ENCODE measurements at places on chromosomes 11 and 22.

DNA sequence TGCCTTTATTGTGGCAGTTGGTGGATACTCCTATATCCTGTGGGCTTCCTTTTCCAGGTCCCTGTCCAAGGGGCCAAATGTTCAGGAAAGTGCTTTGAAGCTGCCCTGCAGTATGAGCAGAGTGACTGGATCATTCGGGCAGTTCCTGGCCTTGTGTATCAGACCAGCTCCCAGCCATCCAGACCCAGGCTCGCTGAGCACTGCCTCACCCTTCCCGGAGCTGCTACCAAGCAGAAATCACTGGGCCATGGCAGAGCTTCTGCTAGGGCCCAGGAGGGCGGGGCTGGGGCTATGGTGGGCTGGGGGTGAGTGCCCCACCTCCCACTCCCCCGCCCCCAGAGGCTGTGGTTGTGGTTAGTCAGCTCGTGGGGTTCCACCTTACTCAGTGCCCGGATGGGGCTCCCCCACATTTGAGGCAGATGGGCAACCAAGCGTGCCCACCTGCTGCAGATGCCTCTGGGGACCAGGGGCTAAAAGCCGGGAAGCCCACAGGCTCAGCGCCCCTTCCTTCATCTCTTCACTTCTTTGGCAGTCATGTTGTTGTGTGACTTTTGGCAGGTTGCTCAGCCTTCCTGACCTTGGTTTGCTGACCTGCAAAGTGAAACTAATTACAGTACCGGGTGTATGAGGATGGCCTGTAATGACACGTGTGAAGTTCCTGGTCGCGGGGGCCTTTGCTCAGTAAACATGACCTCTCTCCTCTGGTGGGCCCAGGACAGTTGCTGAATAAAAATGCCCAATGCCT, 2.1 kb upstream of the LRRC32 start:
- no peak for DNase-seq

- DNase-seq = no peak
Observed at GRCh38 chr11:62048100-62048499, 75.7 kb upstream of the INCENP start.

- DNase-seq = no peak
Observed at GRCh38 chr22:42217019-42217751, 53.3 kb downstream of the TCF20 start.

DNA sequence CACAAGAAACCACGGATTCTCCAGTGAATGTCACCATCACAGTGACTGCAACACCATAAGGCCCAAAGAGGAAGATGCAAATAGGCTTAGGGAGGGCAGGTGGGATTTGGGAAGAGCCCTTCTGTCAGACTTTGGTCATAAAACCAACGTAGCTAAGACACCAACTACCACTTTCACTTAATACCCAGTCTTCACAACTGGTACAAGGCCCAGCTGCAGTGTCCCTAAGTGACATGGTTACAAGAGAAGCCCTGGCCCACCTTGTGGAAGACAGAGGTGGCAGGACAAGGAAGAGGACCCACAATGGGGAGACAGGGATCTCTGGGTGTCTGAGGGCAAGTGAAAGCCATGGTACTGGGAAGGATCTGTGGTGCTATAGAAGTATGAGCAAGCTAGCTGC, 10.0 kb downstream of the VSIG10L2 start:
- no peak for DNase-seq

GRCh38 chr11:106420048-106420665, 342.7 kb downstream of the AASDHPPT start:
- DNase-seq = no peak

DNA sequence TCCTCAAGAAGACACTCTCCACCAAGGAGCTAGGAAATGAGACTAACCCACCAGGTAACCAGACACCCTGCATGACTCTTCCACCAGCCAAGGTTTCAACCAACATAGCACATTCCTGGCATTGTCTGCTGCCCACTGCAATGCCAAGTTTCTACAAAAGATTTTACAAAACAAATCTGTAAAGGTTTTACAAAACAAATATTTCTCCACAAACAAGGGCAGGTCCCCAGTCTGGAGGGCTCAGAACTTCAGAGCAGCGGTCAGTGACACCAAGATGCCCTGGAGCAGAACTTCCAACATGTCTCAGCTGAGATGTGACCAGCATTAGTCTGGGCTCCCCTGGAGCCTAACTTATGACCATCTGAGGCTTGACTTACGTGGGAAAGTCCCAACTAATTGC, 14.0 kb downstream of the GALNT18 start:
- DNase-seq = no peak

DNA sequence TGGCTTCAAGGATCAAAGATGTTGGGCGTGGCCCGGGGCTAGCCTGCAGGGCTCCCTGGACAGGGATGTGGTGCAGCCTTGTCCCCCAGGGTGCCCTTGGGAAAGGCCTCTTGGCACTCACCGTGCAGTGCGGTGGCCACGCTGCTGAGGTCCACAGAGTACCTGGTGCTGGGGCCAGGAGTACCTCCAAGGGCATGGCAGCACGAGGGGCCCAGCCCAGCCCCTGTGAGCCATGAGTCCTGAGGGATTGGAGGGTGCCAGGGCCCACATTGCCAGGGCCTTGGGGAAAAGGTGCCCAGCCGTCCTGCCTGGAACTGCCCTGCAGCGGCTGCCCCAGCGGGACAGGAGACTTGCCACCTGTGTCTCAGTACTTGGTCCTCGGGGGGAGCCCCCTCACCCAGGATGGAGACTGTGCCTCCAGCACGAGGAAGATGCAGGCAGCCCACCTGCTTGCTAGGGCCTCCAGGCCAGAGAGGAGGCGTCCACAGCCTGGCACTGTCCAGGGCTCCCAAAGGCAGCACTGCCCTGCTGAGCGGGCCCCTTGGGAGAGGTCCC, 44.2 kb downstream of the GRAMD4 start:
- DNase-seq = no peak

DNA sequence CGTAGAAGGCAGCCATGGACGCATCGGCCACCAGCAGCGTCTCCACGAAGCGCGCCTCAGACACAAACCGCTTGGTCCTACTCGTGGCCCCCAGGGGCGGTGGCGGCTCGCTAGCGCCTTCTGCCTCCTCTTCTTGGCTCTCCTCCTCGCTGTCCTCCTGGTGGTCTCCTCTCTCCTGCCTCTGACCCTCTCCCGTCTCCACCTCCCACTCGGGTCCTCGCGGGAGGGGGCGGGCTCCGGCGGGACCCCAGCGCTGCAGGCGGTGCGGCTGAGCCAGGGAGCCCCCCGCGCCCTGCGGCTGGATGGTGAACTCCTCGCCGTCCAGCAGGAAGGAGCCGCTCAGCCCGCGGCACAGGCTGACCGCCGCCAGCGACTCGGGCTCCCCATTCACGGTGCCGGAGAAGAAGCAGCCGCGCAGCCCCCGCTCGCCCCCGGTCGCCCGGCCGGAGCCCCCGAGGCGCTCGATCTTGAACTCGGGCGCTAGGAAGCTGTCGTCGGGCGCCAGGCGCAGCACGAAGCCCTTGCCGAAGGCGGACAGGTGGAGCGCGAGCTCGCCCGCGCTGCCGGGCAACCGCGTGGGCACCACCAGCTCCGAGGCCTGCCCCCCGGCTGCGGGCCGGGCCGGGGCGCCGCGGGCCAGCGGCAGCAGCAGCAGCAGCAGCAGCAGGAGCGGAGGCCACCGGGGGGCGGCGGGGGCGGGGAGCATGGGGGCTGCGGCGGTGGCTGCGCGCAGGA, 661 bp downstream of the ADAMTS8 start:
- DNase-seq = no peak

- no peak for DNase-seq
Observed at GRCh38 chr11:20654038-20654437, 15.3 kb upstream of the NELL1 start.

- no peak for DNase-seq
Observed at GRCh38 chr11:33151399-33151798, 9.9 kb downstream of the CSTF3 start.

DNA sequence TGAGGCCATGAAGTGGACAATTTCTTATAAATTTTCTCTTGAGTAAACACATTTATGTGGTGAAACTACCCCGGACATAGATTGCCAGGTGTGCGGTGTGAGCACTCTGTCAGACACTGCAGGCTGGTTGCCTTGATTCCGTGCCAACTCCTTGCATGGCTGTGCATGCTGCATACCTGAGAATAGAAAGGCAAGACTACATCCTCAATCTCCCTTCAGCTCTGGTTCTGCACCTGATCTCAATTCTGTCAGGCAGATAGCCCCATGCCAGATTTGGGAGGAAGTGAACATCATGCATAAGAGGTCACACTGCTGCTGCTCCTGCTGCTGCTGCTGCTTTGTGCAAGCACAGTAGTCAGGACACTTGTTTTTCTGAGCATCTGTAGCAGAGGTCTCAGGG, 42.5 kb upstream of the DEUP1 start:
- DNase-seq = no peak

DNA sequence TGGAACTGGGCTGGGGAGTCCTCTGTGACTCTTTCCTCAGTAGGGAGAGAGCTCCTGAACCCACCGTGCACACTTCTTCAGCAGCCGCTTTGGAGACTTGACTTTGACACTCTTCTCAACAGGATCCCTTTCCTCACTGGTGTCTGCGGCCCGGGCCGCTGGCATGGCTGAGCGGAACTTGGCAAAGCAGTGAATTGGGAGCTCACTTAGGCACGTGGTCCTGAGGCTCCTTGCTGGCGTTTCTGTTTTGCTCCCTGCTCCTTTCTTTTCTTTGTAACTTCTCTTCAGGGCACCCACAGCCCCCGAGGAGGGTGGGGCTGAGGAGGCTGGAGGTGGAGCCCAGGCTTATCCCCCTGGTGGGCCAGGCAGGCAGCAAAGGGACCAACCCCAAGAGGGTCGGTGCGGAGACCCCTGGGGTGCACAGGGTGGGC, 8.4 kb upstream of the KCNQ1OT1 start:
- no peak for DNase-seq

GRCh38 chr11:129251067-129251466, 58.9 kb upstream of the ARHGAP32 start:
- no peak for DNase-seq

DNA sequence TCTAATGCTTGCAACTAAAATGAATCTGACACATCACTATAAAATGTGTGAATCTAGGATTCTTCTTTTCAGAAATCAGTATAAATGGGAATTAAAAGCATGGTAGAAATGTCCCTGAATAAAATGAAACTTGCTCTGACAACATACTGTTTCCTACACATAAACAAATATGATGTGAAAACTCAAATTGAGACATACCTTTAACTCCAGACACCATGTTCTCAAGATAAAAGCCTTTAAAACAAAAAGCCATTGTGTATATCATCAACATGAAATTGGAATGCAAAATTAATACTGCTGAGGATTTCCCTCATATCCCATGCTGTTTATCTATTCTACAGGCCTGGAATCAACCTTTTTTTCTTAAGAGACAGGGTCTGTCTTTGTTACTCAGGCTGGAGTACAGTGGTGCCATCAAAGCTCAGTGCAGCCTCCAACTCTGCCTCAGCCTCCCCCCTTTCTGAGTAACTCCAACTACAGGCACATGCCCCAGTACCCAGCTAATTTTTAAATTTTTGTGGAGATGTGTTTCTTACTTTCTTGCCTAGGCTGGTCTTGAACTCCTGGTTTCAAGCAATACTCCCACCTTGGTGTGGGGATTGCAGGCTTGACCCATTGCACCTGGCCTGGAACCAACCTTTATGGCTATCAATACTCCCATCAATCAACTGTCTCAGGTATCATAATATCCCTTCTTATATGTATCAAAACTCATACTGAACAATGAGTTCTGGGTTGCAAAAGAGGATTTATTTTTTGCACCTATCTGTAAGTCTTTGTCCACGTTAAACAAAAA, 6.7 kb downstream of the TAF1D start:
- no peak for DNase-seq

- no peak for DNase-seq
Observed at GRCh38 chr11:94958121-94958696, 15.1 kb downstream of the CWC15 start.

GRCh38 chr22:23110190-23110921, 31.4 kb downstream of the RSPH14 start:
- no peak for DNase-seq

- DNase-seq = no peak
Observed at GRCh38 chr11:14237444-14237961, 121.5 kb downstream of the RRAS2 start.

DNA sequence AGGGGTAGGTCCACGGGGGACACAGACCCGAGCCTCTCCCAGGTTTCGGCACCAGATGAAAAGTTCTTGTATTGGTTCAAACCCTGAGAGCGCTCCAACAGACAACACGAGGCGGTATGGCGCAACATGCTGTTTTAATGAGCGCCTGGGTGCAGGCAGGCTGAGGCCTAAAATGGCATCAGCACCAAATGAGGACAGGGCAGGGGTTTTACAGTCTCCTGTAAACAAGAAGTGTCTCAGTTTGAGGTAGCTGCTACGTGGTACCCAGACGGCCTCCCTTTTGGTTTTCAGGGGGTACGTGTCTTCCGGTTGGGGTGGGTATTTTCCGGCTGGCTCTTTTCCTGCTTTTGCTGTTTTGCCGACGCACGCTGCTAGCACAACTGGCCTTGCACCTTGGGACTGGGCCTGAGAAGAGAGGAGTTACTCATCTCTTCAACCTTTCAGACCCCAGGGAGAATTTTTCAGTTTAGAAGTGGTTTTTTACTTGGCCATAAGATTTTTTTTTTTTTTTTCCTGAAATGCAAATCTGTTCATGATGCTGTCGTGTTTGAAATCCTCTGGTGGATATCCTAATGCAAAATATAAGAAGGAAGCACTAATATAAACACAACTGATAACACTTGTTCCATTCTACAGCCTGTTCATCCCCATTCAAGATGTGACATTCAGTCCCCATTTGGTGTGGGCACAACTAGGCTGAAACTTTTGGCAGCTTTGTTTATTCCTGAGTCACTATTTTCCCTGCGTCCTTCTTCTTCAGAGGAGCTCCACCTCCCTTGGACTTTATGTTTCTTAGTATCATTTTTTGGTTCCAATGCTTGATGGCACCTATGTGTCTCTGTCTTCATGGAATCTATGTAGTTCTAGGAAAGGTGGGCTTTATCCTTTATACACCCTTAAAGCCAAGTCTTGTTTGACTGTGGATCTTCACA, 6.5 kb downstream of the PPFIBP2 start:
- DNase-seq = no peak

- no peak for DNase-seq
Observed at GRCh38 chr11:26229981-26230380, 101.9 kb upstream of the ANO3 start.

DNA sequence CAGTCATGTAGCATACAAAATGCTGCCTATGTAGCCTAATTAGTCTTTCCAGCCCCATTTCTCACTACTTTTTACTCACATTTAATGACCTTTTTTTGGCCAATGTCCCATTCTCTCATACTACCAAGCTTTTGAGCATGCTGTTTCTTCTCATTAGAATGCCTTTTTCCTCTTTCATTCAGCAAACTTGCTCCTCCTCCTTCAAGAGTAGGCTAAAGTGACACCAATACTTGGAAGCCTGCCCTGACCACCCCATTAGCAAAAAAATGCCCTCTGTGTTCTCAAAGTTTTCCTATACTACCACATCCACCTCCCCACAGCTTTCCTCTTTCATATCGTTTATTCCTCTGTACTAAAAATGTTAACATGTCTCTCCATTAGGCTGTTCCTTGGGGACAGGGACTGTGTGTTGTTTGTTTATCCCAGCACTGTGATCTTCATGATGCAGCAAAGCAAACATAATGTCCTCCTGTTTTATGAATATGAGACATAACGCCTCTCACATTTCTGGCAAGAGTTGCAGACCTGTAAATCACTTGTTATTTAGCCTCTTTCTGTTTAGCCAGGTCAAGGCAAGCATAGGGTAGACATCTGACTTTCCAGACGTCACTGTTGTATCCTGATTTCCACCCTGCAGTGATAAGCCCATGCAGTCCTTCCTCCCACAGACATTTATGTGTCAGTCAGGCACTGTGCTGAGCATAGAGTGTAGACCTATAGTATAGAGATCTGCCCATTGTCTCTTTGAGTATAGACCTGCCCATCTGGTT, 62.0 kb upstream of the UCP3 start:
- no peak for DNase-seq

- DNase-seq = no peak
Observed at GRCh38 chr22:29475550-29475949, 4.5 kb upstream of the NEFH start.

- DNase-seq = no peak
Observed at GRCh38 chr11:9817191-9817590, 153.3 kb downstream of the SWAP70 start.

Data from stimulated activated CD8-positive, alpha-beta memory T cell treated with anti-CD3 and anti-CD28 coated beads, Interleukin-4, amount 100 ng/mL, for 1 hour (primary cell).